Activated CD8-positive, alpha-beta memory T cell treated with anti-CD3 and anti-CD28 coated beads, Interleukin-2, amount 50 U/mL, for 48 hours (primary cell): ENCODE measurements at places on chromosomes 5 and 9.
A peak's percentile ranks its signal among the peaks of the same experiment; 100 is the strongest.

GRCh38 chr5:136781464-136781863 lies 416.1 kb upstream of the TRPC7 start:
- DNase-seq, result no peak

DNA sequence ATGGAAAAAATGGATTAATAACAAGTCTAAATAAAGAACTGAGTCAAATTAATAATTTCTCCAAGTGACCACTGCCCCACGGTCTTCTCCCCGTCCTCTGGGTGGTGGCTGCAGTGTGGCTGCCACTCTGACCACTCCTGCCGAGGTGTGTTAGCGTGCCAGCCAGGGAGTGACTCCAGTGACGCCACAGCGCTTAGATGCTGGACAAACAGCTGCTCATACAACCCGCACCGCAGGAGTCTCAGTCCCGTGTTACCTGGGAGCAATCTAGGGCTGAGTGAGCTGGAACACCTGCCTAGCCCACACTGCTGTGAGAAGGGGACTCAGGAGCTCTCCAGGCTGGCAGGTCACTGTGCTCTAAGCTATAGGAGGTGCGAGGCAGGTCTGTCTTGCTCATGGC lies 10.2 kb downstream of the MAPK9 start:
- DNase-seq, result no peak

DNA sequence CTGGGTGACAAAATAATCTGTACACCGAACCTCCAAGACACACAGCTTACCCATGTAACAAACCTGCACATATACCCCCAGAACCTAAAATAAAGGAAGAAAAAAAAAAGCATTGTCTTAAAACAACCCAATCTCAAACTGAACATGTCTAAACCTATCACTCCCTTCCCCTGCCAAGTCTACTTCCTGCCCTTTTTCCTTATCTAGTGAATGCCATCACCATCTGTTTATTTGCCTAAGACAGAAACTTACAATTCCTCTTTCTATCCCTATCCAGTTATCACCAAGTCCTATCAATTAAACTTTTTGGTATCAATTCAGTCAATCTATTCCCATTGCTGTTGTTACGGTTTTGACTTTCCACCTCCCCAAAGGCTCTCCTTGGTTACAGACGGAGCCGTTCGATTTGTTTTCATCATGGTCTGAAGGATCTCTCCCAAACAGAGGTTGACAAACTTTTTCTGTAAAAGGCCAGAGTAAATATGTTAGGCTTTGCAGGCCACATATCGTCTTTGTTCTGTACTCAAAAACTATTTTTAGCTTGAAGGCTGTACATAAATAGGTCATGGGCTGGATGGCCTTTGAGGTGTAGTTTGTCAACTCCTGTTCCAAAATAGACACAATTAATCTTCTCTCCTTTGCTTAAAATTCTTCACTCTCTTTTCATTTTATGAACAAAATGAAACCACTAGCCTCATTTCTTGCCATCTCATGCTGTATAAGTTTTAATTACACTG lies 12.1 kb downstream of the NOL8 start:
- no peak for DNase-seq

DNA sequence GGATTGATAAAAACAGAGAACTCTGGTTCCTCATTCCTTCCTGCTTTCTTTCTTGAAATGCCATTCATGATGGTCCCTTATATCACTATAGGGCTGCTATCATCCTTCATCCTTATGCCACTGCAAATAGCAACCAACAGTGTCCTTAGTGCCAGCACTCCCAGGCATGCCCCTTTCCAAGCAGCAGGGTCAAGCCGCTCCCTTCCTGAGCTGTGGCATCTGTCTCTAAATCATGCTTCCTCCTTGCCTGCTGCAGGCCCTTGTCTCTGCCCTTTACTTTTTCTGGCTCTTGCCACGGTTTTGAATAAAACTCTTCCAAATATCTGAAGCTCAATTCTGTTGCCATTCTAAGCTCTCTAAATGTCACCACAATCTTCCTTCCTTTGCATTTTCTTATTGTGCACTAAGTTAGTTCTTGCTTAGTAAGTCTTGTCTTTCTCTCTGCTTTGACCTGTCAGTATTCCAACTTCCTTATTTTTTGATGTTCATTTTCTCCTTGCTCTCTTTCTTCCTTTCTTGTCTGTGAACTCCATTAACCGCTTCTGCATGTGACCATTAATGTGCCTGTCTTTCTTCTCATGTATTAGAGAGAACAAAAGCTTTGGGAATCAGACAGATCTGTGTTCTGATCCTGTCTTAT lies 19.9 kb downstream of the TLR4 start:
- no peak for DNase-seq

GRCh38 chr5:16568875-16569580 lies 47.8 kb downstream of the RETREG1 start:
- no peak for DNase-seq

DNA sequence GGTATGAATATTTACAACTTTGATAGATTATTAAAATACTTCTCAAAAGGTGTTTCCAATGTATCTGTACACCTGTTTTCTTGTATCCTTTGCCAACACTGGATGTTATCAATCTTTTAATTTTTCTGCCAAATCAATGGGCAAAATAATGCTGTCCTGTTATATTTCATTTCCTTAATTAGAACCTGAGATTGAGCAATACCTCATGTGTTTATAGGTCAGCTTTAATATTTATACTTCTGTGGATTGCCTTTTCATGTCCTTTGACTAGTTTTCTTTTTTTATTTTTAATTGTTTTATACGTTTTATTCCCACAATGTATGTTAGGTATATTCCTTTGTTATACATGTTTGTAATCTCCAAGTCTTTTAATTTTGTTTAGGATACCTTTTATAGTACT lies 77.6 kb downstream of the JAK2 start:
- DNase-seq, result no peak

DNA sequence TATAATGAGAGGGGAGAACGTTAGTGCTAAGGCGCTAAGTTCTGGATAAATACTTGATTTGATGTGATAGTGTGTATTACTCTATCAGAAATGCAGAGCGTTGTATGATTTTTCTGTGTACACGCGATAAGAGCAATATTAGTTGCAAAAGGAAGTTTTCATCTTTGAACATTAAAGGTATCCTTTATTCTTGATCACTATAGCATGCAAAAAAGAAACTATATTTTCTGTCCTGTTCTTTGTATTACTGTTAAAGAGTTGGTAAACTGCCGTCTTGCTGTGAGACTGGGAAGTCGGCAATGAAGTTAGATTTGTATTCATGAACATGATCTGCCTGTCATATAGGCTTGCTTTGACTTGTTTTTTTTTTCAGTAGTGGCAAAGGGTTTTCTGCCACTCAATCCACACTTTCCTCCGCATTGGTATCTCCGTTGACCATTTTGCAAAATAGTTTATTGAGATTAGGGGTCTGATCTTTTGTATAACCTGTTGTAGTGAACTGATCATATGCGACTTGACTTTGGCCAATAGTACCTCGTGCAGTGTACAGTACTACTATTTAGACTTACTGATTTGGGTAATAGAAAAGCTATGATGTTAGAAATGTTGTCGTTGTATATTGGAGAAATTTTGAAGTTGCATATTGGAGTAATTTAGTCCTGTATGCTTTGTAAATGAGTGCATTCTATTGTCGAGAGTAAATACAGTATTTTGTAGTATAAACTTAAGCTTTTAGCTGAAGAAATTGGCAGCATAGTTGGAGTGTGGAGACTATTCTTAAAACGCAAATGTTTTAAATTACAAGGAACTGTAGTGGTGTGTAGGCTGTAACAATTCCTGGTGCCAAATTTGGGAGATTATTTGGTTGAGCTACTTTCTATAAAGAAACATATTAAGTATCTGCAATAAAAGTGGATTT lies 1.7 kb downstream of the DENND4C start:
- no peak for DNase-seq

DNA sequence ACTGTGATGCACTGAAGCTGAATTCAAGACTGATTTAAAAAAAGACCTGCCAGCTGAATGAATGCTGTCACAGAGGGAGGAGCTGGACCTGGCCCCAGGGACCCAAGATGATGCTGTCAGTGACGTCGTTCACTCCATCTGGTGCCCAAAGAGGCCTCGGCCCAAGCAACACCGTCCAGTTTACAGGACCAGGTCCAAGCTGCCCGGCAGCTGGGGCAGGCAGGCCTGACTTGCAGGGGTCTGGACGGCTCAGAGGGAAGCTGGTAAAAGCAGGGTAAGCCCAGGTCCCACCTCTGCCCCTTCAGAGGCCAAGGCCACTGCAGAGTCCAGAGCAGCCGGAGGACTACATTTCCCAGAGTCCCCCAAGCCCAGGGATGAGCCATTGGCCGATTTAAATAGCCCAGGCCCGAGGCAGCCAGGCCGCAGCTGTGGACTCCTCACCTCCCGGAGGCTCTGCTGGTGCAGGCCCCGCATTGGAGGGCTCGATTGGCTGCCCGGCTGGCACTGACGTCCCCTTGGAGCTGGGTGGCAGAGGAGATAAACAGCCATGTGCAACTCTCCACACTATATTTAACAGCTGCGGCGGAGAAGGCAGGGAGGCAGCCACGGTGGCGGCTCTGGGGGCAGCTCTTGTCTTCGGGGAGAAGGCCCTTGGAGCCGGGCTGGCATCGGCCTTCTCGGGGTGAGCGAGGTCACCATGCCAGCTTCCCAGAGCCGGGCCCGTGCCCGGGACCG lies at the start of gene PLPP7:
Gene PLPP7, plus strand, starts transcription at position 423 of the 735 bp plus-strand sequence. Its CDS starts 275 bp downstream, at position 698.
- DNase-seq, result no peak

DNA sequence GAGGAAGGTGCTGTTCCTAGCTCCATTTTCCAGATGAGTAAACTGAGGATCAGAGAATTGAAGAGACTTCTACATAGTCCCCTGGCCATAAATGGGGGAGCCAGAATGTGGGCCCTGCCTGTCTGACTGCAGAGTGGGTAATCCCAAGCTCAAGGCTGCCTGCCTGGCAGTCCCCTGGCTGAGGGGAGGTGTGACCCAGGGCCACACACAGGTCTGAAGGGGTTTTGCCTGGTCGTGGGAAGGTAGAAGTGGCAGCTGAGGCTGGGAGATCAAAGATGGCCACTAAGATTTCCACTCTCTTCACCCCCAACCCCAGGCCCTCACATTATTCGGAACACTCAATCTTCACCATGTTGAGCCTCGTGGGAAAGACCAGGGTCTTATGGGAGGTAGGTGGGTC lies 176.3 kb downstream of the MACROH2A1 start:
- DNase-seq, result peak; percentile 20

DNA sequence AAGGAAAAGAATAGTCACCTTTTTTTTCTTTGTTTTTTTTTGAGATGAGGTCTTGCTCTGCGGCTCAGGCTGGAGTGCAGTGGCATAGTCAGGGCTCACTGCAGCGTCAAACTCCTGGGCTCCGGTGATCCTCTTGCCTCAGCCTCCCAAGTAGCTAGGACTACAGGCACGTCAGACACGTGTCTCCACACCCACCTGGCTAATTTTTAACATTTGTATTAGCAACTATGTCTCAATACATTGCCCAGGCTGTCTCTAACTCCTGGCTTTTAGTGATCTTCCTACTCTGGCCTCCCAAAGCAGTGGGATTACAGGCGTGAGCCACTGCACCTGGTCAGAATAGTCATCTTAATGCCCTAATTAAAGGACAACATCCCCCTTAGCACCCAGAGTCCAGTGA lies 54.4 kb upstream of the CTSL start:
- DNase-seq, result no peak

DNA sequence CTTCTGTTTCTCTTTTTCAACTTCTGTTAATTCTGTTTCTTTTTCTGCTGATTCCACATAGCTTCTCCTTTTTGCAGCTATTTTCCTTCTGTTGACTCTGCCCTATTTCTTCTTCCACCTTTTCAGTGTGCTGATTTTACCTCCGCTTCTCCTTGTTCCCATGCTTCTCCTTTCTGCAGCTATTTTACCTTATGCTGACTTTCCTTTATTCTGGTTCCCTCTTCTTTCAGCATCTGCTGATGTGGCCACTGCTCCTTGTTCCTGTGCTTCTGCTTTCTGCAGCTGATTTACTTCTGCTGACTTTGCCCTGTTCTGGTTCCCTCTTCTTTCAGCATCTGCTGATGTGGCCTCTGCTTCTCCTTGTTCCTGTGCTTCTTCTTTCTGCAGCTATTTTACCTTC lies 58.8 kb downstream of the HACD4 start:
- no peak for DNase-seq
